Hippocampal formation (tissue), 2 donors: ENCODE measurements at places on chromosomes 12 and 14.

- no peak for DNase-seq
Observed at GRCh38 chr12:9134981-9135628, 19.4 kb upstream of the A2M start.

- DNase-seq = no peak
Observed at GRCh38 chr14:76195003-76195402, 43.3 kb downstream of the GPATCH2L start.

GRCh38 chr14:46048127-46048526, 603.5 kb downstream of the RPL10L start:
- no peak for DNase-seq

- DNase-seq = no peak
Observed at GRCh38 chr12:65911321-65911720, 87.0 kb downstream of the HMGA2 start.

- peak; percentile 42 for DNase-seq
Observed at GRCh38 chr12:63151623-63152320, 771 bp upstream of the AVPR1A start.
